ENCODE measurements at places on chromosomes 2 and 18.

DNA sequence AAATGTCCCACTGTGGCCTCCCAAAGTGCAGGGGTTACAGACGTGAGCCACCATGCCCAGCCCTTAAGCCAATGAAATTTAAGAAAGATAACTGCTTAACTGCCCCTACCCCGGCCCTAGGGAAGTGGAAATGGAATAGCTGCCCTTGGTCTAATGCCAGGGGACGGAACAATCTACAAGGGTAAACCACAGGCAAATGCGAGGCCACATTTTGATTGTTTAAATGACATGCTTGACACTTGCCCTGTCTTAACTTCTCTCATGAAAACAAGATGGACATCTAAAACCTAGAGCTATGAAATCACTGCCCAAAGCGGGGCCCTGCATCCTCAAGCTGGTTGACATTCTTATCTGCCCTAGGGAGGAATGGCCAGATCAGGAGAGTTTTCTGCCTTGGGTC, 5.5 kb upstream of the ITSN2 start:
- DNase-seq = no peak

DNA sequence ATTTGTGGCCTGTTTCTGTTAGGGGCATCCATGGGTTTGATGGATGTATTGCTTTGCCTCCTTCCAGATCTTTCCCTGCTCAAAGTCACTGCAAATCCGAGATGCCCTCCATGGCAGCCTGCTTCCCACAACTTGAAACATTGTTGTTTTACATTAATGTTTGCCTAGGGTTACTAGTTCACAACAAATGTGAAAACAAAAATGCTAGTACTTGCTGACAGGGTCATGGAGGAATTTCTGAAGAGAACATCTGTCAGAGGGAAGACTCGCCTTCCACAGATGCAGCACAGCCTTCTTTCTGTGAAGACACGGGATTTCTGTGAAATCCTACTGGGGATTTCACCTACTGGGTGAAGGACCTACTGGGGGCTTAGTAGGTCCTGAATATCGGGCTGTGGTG, 260.0 kb upstream of the FN1 start:
- DNase-seq = no peak

- no peak for DNase-seq
Measured at GRCh38 chr2:49860170-49860569, 705.9 kb upstream of the FSHR start.

GRCh38 chr2:165007161-165007744, 51.9 kb upstream of the SLC38A11 start:
- DNase-seq = no peak

DNA sequence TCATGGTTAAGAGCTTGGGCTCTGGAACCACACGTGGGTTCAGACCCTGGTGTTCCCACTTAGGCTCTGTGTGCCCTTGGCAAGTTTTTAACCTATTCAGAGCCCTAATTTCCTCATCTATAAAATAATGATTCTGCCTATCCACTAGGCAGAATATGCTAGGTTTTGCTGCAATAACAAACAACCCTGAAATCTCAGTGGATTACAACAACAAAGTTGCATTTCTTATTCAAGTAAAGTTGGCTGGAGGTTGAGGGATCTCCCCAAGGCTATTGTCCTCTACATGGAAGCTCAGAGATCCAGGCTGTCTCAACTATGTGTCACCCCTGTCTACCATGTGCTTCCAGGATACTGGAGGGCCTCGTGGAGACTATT, 275.4 kb upstream of the SIX2 start:
- DNase-seq = no peak

GRCh38 chr18:69469444-69469919, 68.8 kb downstream of the DOK6 start:
- DNase-seq = no peak

DNA sequence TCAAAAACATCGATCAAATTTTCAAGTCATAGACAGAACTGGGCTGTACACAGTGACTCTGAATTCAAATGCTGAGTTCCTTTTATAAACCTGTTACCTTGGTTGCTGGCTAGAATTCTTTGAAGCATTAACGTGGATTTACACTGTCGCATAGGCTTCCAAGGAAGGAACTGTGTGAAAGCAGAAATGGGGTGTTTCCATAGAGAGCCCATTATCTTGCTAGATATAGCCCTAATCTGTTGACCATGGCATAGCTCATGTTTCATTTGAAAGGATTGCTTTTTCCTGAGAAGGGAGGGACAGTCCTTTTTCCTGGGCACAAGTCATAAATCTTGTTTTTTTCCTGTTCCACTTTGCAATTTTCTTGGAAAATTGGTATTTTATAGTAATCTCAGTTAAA, 73.8 kb upstream of the NEUROD1 start:
- DNase-seq = no peak

DNA sequence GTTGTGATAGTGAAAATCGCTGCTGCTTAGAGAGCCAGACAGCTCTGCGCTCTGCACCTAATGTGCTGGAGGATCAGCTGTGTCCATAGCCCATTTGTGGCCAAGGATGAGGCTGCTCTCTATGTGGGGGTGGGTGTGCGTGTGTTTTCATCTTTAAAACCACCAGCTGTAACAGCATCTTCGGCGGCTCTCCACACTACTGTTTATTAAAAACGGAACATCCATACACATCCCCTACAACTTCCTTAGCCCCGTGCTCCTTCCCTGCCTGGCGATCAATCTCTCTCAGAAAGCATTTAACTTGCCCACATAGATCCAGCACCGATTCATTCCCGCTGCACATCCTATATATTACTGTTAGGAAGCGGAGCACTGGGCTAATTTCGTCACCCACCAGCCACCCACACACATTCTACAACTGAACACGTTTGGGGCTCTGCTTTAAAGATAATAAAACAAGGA, 1.6 kb downstream of the CELF4 start:
- no peak for DNase-seq

DNA sequence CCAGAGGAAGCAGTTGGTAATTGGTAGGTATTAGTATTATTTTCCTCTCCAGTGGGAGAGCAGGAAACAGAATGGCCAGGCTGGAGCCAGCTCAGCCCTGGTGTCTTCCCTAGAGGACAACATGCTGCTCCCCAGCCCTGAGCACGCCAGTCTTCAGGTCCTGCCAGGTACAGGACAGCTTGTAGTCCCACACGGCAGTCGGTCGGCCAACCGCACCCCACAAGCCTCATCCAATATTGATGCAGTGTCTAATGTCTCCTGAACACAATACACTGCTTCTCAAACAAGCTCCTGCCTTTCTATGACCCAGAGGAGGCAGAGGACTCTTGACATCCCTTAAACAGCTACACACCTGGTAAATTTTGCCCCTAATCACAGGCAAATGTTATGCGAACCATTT, 71.0 kb upstream of the PPP1CB start:
- no peak for DNase-seq

DNA sequence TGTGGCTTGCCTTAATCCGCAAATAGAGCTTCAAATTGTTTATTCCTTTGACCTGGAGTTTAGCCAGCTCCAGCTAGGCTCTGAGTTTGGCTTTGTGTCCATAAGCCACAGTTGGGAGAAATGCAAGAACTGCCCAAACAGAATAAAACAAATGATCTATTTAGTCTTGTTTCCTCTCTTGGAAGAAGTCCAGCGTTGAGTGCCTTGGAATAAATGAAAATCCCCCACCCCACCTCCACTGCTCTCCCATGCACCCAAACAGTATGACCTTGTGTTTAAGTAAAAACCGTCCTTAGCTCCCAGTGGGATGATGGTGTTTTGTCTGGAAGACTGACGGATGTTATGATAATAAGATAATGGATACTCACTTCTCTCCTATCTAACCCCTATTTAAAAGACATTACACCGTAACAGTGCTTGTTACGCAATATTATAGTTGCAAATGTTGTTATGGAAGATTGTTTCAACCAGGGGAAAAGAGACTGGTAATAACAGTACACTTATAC, 3.2 kb upstream of the SERPINE2 start:
- DNase-seq = no peak

DNA sequence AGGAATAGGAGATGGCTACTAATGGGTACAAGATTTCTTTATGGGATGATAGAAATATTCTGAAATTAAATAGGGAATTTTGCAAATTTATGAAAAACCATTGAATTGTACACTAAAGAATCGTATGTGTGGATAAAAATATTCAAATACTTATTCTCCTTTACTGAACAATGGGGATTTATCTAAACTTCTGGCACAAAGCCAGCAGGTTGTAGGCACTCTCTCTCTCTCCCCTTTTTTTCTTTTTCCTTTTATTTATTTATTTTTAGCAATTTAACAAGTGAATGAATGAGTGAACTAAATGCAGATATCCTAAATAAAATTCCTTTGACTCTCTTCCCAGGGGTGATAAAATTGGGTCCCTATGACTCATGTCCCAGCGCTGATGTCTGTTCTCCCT, 21.9 kb upstream of the SCYGR2 start:
- no peak for DNase-seq

DNA sequence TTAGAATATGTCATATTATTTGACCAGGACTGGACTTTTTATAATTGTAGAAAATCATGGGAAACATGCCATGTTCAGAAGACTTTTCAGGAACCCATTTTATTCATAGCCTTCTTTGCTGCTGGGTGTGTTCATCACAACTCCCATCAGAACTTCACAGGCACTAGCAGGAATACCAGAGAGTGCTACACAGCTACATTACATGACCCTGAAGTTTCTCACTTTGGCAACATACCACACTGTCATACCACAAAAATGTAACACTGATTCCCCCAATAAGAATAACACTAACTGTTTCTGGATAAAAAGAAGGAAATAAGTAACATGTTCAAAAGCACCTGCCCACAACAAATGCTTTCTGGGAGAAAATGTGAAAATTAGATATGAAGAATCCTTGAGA, 405.4 kb downstream of the CDH2 start:
- no peak for DNase-seq

- no peak for DNase-seq
Measured at GRCh38 chr18:64409511-64409910, 260.6 kb upstream of the LINC00305 start.

DNA sequence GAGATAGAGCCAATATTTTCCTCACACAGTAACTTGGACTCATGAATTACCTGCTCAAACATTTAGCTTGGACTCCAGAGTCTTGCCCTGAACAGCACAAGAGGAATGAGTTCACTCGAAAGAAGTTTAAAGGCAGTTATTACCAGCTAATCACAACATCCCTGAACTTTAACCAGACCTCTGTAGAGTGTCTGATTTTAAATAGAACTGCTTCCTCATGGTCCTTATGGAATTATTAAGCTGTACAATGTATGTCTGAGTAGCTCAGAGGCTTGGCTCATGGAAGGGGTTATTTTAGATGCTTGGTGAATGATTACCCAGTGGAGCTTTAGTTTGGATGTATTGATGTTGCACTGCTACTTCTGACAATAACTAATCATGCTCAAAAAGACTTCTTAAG, 183.1 kb downstream of the FMNL2 start:
- DNase-seq = no peak

- no peak for DNase-seq
Measured at GRCh38 chr2:74548900-74549826, 4.6 kb downstream of the LOXL3 start.

GRCh38 chr2:68993660-68994059, 19.2 kb downstream of the GKN1 start:
- DNase-seq = no peak

DNA sequence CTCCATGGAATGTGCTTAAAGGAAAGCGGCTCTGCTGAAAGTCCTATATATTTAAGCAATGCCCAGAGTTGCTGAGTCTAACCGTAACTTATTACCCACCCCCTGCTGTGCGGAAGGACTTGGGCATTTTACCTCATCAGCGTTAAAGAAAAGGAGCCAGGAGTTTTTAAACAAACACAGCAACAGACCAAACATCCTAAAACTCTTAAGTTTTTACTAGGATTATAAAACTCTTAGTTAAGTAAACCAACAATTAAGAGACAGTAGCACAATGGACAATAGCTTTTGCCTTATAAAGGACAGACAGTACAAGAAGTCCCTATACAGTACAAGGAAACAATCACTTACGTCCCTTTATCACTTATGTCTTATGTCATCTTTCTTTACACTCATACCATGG, 90.2 kb downstream of the ZNF521 start:
- no peak for DNase-seq

GRCh38 chr2:33505966-33506365, 29.5 kb downstream of the RASGRP3 start:
- DNase-seq = no peak

DNA sequence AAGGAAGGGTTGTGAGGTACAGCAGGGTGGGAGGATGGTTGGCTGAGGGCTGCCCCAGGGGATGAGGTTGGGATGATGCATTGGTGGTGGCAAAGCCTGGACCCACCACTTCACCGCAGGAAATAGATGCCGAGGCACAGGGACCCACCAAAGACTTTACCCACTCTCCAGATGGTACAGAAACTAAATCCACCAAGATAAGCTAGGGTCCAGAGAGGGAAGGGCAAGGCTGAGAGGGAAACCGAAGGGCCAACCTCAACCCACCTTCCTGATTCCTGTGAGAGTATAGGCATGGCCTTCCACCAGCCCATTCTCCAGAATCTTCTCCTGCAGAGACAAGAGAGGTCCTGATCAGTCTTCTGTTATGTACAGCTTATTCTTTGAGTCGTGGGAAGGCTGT, 18.1 kb downstream of the CAPN14 start:
- DNase-seq = no peak

DNA sequence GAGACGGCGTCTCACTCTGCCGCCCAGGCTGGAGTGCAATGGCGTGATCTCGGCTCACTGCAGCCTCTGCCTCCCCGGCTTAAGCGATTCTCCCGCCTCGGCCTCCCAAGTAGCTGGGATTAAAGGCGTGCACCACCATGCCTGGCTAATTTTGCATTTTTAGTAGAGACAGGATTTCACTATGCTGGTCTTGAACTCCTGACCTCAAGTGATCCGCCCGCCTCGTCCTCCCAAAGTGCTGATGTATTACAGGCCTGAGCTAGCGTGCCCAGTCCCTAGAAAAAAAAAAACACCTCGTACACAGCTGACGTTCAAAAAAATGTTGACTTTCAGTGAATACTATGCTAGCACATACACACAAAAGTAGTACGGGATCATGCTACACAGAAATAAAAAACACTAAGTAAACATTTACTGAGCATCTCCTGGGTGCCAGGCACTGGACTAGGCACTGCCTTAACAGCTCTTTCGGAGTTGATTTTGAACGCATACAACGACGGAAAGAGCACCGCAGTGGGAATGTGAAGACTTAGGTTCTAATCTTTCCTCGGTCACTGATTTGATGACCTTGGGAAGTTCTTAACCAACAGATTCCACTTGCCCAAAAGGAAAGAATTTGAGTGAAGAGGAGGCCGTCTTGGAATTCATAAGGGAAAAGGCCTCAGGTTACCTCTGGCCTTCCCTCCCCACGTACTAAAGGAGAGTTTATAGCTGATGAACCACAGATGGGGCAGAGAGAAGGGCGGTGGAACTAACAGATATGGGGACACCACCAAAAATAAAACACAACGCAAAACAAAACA, 1.1 kb downstream of the DNAJC27 start:
- DNase-seq = no peak

GRCh38 chr2:152251211-152251610, 75.6 kb upstream of the STAM2 start:
- no peak for DNase-seq

All from RCC 7860 (cell line).